Cerebellar cortex (tissue), 1 donor: ENCODE measurements at places on chromosomes 6 and 20.

- DNase-seq = peak; percentile 50
These were observed 121.4 kb downstream of the REV3L start for GRCh38 chr6:111361648-111362047.

- no peak for DNase-seq
These were observed 114.4 kb downstream of the SULF2 start for GRCh38 chr20:47670913-47671312.

DNA sequence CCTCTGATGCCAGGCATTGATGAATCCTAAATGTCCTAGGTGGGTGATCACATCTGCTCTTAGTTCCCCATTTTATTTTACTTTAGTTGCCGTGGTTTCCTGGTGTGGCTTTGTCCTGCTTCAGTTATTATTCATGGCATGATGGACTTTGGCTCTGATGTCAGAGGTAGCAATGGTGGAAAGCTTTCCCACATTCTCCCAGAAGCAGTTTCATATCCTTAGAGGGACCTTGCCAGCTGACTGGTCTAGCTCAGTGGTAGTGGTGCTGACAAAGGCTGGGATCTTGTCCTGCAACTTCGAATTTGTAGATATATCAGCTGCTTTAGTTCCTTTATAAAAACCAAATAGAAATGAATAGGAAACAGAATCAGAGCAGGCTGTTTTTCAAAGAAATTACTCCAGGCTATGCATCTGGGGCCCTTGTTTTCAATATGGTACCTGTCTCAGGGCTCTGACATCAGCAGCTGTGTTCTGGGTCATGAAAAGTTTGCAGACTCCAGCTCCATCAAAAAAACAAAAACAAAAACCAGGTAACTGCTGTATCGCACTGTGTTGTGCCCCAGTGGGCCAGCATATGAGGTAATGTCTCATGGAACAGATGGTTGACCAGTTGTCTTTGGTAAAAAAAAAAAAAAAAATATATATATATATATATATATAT, 133.7 kb downstream of the PLCB4 start:
- no peak for DNase-seq

DNA sequence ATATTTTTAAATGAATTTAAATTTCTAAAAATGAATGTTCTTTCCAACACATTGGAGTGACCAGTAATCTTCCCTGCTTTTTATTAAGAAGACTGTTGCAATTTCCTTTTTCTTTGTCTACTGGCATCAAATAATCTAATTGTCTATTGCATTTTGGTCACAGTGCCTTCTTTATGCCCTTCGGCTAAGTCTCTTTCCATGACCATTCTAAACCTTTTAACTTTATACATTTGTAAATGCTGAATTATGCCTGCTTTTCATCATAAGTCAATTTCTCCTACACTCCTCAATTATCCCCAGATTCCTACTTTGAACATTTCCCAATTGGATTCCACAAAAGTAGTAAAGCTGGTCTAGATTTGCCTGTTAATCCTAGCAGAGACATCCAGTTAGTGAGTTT, 69.1 kb upstream of the HSF2 start:
- no peak for DNase-seq

DNA sequence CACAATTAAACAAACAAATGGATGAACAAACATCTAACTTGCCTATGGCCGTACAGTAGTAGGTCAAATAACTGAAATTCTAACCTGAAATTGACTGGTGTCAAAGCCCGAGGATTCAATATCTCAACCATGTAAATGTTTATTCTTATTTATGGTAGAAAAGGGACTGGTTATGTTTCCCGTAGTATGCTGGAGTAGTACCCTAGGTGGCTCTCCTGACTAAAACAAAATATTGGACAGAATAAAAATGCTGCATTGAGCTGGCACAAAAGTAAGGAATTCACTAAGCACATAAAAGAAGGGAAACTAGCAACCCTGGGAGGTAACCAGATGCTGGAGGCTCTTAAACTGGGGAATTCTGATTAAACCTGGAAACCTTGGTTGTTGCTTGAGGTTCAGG, 117.1 kb upstream of the PREP start:
- no peak for DNase-seq

DNA sequence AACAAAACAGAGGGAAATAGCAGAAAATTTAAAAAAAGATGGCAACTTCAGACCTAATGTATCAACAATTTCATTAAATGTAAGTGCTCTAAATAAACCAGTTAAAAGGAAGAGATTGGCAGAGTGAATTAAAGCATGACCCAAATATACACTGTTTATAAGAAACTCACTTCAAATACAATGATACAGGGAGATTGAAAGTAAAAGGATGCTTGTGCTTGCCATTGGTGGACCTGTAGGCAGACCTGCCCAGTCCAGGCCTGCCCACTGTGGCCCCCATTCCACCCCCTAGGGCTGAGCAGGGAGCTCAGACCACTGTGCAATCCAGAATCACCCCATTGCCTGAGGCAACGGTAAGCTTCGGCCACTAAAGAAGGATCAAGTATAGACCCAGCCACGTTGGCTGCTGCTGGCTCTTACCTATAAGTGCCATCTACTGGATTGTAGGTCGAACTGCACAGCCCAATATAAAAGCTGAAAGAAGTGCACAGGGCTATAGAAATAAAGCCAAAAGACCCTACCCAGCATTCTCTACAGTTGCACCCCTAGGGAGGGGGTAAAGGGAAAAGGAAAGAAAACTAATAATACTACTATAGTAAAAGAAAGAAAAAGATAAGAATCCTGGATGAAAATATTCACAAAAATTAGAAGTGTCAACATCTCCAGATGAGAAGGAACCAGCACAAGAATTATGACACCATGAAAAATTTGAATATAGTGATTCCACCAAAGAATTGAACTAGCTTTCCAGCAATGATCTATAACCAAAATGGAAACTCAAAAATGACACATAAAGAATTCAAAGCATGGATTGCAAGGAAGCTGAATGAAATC, 36.1 kb downstream of the PSMB1 start:
- DNase-seq = peak; percentile 42

- DNase-seq = no peak
These were observed 1.0 kb downstream of the HCRTR2 start for GRCh38 chr6:55175078-55176049.

DNA sequence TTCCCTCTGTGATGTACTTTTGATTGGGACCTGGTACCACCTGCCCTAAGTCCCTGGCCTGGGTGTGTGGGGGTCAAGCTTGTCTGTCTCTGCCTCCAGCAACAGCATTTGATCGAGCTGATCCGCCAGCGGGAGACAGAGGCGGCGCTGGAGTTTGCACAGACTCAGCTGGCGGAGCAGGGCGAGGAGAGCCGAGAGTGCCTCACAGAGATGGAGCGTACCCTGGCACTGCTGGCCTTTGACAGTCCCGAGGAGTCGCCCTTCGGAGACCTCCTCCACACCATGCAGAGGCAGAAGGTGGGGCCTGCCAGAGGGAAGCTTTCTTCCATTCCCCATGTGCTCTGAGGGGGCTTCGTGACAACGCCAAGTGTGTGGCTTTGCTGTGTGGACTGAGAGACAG, 5.4 kb downstream of the GID8 start:
- no peak for DNase-seq

DNA sequence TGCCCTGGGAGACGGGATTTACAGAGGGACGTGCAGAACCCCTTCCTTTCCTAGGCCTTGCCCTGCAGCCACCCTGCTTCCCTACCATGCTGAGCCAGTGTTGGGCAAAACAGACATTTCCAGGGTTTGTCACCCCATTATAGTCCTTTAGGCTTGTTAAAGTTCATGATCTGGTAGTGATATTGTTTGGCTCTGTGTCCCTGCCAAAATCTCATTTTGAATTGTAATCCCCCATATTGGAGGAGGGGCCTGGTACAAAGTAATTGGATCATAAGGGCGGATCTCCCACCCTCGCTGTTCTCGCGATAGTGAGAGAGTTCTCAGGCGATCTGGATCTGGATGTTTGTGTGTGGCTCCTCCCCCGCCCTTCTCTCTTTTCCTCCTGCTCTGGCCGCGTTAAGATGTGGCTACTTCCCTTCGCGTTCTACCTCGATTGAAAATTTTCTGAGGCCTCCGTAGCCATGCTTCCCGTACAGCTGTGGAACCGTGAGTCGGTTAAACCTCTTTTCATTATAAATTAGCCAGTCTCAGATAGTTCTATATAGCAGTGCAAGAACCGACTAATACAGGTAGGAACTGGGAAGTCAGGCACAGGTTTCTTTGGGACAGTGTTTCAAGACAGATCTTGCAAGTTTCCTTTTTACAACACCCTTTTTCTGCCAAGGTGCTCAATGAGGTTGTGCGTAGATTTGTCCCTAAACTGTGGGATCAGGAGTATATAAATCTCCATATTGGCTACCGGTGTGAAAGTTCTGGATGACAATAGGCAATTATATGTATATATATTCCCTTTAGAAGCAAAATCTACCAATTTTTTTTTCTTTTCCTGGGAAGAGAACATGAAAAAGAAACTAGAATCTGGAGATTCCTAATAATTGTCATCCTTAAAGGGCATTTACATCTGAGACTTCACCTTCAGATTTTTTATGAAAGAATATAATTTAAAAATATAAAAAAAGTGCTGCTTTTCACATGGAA, 152.1 kb downstream of the SAMD5 start:
- no peak for DNase-seq

DNA sequence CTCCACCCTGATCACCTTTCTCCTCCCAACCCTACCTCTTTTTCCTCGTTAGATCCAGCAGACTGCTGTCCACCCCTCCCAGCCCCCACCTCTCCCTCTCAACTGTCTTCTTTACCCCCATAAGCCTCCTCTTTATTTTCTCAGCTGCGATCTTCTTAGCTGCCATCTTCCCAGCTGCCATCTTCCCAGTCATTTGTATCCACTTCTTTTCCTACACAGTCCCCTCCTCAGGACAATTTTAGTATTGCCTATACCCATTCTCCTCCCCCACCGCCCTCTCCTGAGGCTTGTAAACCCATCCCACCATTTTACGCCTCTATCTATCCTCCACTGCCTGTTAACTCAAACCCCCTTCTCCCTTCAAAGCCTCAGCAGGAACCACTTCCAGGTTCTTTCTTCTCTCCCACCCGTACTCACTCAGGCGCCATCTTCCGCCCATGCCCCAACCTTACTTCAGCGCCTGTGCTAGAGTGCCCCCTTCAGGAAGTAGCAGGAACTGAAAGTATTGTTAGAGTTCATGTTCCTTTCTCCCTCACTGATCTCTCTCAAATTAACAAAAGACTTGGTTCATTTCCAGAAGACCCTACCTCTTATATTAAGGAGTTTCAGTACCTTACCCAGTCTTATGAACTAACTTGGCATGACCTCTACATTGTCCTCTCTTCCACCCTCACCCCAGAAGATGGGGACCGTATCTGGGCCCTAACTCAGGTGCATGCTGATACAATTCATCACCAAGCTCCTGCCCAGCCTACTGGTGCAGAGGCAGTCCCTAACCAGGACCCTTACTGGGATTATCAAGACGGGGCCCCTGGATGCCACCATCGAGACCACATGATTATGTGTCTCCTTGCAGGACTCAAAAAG, 236.0 kb downstream of the ADGRG6 start:
- peak; percentile 19 for DNase-seq

DNA sequence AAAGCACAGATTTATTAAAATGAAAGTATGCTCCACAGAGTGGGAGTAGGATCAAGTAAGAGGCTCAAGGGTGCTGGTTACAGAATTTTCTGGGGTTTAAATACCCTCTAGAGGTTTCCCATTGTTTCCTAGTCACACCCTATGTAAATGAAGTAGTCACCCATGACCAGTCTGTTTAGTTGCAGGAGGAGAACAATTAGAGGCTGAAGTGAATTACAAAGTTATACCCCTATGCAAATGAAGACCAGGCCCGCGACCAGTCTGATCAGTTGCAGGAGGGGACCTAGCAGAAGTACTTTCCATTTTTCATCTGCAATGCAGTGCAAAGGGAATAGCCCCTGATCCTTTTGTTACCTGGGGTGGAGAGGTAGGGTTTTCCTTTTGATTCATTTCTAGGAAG, 11.8 kb upstream of the FILIP1 start:
- no peak for DNase-seq
